Left renal pelvis (tissue), 4 donors: ENCODE measurements at places on chromosomes 12 and 14. TPM values are rescaled to one million over a fixed set of nuclear protein-coding genes. Genes with fewer than 3 reads are reported as not detected.

SSTR1 gene
- polyA plus RNA-seq: 2.4 TPM

TCL1B gene
- 1.0 TPM for polyA plus RNA-seq

DNA sequence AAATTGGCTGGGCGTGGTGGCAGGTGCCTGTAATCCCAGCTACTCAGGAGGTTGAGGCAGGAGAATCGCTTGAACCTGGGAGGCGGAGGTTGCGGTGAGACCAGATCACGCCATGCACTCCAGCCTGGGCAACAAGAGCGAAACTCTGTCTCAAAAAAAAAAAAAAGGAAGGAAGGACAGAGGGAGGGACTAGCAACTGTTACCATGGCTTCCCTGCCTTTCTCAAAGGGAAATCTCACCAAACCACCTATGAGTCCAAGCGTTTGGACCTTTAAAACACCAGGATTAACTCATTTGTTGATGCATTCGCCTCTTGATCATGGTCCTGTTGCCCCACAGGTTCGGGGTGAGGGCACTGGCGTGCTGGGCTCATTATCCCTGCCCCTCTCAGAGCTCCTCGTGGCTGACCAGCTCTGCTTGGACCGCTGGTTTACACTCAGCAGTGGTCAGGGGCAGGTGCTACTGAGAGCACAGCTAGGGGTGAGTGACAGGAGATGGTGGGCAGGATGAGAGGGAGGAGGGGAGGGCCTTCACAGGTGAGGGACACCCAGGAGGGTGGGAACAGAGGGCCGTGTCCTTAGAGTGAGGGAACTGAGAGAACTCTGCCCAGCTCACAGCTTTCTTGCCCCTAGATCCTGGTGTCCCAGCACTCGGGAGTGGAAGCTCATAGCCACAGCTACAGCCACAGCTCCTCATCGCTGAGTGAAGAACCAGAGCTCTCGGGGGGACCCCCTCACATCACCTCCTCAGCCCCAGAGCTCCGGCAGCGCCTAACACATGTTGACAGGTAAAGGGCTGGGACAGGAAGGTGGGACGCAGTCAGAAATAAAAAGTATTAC, 10.2 kb upstream of the MYL6B start:
- DNase-seq: no peak

DNA sequence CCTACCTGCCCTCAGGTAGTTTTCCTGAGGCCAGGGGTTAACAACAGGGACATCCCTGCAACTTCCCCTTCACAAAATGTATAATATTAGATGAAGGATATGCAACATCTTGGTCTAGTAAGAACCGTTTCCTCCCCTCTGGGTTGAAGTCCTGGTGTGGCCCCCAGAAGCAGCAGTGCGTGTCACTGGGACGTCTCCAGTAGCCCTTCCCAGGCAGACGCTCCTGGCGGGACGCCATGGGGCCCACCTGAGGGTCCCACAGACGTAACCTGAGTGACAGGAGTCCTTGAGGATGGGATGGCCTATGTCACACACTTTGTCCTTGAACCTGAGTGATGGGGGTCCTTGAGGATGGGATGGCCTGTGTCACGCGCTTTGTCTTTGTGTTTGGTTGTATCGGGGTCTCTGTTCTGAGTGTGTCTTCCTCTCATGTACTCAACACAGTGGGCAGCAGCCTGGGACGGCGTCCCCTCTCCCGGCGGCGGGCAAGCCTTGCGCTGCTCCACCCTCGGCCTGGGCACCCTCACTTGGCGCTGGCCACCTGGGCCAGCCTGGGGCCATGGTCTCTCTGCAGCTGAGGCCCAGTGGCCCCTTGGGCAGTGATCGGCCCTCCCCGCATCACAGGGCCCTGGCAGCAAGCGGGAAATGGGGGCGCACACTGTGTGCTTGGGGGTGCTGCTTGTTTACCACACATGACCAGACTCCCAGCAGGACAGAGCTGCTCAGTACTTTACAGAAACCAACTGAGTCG, 14.3 kb upstream of the AMN start:
- no peak for DNase-seq

GRCh38 chr14:72578514-72578913, 315.4 kb downstream of the DPF3 start:
- DNase-seq: no peak

DNA sequence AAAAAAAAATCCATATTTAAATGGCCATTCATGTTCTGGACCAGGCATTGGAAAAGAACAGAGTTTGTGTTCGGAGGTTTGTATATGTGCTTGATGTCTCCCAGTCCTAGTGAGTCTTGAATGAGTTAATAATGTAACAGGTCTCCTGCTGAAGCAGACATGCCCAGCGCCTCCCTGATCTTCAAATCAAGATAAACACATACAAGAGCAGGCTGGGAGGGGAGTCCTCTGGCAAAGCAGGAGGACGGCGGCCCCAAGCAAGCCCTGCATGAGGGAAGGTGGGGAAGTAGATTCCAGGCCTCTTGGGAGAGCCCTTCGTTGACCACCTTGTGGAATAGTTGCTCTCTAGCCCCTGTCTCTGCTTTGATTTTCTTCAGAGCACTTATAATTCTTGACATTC, 156.3 kb downstream of the ZFP36L1 start:
- DNase-seq: no peak

IRAK3 gene
- polyA plus RNA-seq: 3.5 TPM

- no peak for DNase-seq
Observed at GRCh38 chr14:28163233-28163632, 603.4 kb upstream of the FOXG1 start.

DNA sequence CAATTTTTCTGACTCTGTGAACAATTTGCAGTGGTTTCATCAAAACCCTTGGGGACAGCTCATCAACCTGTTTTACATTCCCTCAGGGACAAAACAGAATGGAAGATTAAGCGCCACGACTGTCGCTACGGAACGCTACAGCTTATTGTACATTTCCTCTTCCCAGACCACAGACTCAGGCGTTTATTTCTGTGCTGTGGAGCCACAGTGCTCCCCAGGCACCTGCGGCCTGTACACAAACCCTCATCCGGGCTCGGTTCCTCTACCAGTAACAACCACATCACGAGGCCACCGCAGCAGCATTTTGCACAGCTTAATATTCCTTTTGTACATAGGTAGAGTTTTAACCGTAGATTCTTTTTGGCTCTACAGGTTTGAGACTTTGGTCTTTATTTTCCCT, 397.4 kb upstream of the OR4E1 start:
- DNase-seq: no peak

- DNase-seq: no peak
Observed at GRCh38 chr12:66189889-66190288, 875 bp downstream of the IRAK3 start.

KCNH3 gene
- 2.4 TPM for polyA plus RNA-seq

OTOGL gene
- polyA plus RNA-seq: 0.66 TPM

GRCh38 chr12:129765719-129766118, 138.1 kb downstream of the TMEM132D start:
- DNase-seq: no peak

- DNase-seq: no peak
Observed at GRCh38 chr14:76900682-76901081, 74.5 kb downstream of the LRRC74A start.

BMP4 gene
- 48.8 TPM for polyA plus RNA-seq

EXOC3L4 gene
- polyA plus RNA-seq: 5.3 TPM

PLBD2 gene
- 22.7 TPM for polyA plus RNA-seq

CCDC184 gene
- polyA plus RNA-seq: 0.34 TPM

GRCh38 chr12:2170376-2170775, 117.6 kb downstream of the CACNA1C start:
- no peak for DNase-seq

GRCh38 chr12:4477129-4477528, 31.5 kb upstream of the FGF6 start:
- DNase-seq: no peak
